ENCODE measurements at places on chromosomes 3 and 15. TPM values are rescaled to one million over a fixed set of nuclear protein-coding genes. Genes with fewer than 3 reads are reported as not detected.

Gene DUOX1
- total RNA-seq: under 0.01 TPM

Gene C3orf20
- total RNA-seq: not detected

Gene NRROS
- total RNA-seq: 0.63 TPM

Gene FAH
- 57.2 TPM for total RNA-seq

Gene PIGB
- 10.3 TPM for total RNA-seq

Gene GNAT1
- not detected for total RNA-seq

Gene SLC28A2
- not detected for total RNA-seq

Gene RHCG
- 0.16 TPM for total RNA-seq
